ENCODE measurements at places on chromosomes 1 and 21.

- DNase-seq: peak; percentile 60
These were observed 326.5 kb upstream of the SGIP1 start for GRCh38 chr1:66207484-66207883.

- no peak for DNase-seq
These were observed 25.4 kb downstream of the IVNS1ABP start for GRCh38 chr1:185291652-185292051.

GRCh38 chr1:14136881-14137280 lies 436.9 kb downstream of the PRDM2 start:
- no peak for DNase-seq

DNA sequence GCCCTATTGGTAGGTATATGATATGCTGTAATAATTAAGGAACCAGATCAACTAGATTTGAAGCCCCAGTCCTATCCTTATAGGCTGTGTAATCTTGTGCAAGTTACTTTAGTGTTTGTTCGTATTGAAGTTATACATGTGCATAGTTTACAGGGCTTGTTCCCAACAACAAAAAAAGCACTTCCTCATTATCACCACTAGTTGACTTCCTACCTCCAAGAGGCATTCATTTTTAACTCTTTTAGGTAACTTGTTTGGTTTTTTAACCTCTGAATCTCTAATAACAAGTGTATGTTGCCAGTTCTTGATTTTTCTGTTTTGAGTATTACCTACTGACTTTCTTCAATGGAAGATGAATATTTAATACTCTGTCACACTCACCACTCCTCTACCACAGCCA lies 71.9 kb downstream of the ST3GAL3 start:
- DNase-seq: no peak

DNA sequence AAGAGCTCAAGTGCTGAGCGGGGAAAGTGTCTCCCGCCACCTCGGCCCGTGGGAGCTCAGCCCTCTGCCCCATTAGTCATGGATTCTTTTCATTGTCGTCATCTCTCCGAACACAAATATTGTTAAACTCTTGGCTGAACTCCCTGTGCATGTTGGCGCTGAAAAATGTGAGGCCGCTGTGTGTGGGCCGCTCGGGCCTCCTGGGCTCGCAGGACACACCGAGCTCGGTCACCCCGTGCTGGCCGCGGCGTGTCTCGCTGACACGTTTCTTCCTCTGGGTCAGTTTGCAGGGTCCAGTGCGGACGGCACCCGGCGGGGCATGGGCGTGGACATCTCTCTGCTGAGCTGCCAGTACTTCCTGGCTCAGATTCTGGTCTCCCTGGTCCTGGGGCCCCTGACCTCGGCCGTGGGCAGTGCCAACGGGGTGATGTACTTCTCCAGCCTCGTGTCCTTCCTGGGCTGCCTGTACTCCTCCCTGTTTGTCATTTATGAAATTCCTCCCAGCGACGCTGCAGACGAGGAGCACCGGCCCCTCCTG lies 25.6 kb downstream of the SLC45A1 start:
- DNase-seq: peak; percentile 97

DNA sequence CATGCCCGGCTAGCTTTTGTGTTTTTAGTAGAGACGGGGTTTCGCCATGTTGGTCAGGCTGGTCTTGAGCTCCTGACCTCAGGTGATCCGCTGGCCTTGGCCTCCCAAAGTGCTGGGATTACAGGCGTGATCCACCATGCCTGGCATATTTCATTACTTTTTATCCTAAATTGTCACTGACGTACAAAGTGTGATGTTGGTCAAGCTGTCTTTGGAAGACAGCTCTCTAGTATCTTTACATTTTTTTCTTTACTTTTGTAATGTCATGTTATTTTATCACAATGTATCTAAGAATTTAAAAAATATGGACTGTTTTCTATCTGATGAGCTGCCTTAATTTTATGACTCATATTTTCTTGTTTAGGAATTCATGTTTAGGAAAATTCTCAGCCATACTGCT lies 72.2 kb downstream of the SPATA17 start:
- DNase-seq: no peak

DNA sequence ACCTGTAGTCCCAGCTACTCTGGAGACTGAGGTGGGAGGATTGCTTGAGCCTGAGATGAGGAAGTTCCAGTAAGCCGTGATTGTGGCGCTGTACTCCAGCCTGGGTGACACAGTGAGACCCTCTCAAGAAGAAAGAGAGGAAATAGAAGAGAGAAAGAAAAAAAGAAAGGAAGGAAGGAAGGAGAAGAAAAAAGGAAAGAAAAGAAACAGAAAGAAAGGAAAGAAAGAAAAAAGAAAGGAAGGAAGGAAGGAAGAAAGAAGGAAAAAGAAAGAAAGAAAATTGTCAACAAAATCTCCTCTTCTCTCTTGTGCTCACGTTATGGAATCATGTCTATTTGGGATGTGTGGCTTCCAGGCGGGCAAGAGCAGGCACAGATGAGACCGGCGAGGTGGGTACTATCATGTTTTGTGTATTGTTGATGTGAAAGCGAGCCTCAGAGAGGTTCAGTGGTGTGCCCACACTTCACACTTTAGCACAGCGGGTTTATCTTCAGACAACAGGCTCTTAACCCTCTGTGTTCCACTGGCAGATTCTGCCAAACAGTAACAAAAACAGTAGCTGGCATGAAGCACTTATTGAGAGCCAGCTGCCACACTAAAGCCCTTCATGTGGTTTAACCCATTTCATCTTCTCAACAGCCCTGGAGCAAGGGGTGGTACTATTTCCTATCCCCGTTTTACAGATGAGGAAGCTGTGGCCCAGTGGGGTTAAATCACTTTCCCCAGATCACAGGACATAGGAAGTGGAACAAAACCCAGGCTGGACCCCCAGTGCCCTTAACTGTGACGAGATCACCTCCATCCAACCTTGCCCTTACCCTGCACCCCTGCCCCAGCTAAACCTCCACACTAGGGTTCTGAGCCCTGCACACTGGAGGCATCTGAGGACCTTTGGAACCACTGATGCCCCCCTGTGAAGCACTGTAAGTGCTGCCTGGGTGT lies 94.7 kb upstream of the TARDBP start:
- DNase-seq: no peak

GRCh38 chr1:233252441-233252840 lies 43.1 kb downstream of the PCNX2 start:
- DNase-seq: peak; percentile 33

DNA sequence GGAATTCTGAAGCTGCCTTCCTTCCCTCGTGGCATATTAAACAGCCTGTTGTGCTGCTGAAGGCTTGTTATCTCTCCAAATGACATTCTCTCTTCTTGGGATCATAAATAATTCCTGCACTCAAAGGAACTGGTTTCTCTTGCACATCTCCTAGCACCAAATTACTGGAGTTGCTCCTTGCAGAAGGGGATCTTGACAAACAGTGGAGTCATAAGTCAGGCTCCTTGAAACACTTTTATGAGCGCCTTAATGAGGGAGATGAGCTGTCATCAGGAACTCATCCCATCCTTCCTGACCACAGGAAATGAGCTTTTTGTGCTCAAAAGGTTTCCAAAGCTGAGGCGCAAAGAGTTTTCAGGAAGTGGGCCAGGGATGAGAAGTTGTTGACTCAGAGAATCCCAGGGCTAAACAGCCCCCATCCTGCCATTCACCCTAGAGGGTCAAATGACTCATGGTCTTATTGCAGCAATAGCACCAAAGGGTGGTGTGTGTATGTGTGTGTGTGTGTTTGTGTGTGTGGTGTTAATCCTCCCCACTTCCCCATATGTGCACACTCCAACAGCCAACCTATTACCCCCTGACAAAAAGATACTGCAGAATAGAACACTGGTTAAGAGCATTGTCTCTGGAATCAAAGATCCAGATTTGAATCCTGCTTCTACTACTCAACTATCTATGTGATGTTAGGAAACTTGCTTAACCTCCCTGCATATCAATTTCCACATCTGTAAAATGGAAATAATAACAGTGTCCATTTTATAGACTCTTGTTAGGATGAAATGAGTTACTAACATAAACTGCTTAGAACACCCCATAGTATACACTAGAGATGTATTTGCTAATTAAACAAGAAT lies 2.8 kb upstream of the PHC2 start:
- peak; percentile 98 for DNase-seq

DNA sequence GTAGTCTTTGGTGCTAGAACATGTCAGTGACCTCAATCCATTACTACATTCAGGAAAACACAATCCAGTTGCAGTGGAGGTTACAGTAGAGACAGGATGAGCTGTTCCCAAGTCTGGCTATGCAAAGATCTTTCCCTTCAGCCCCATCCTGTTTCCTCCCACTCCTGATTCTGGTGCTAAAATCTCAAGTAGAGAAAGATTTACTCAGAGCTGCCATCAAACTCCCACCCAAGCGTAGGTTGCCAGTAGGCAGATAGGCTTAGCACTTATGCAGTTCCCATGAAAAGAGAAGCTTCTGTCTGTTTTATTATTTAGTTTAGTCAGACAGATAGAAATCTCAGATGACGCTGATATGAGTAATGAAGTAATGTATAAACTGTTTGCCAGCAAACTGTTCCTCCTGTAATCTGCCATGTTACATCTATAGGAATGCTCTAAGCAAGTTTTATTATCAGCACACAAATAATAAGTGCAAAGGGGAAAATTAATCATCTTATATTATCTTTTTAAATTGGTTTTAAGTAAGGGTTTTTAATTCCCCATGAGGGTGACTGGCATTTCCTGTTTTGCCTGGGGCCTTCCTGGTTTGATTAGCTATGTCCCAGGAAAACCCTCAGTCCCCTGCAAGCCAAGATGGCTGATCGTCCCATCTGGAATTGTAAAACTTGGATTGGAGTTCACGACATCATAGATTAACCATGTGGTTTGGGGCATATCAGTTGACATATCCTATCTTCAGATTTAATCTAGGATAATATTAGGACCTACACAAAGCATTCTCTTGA lies 188.3 kb upstream of the PALMD start:
- DNase-seq: peak; percentile 79

GRCh38 chr1:29279951-29280391 lies 43.6 kb downstream of the PTPRU start:
- DNase-seq: no peak

GRCh38 chr21:29676395-29676794 lies 263.4 kb downstream of the GRIK1 start:
- DNase-seq: no peak

- DNase-seq: no peak
These were observed 114.7 kb downstream of the NEK7 start for GRCh38 chr1:198271467-198271866.

DNA sequence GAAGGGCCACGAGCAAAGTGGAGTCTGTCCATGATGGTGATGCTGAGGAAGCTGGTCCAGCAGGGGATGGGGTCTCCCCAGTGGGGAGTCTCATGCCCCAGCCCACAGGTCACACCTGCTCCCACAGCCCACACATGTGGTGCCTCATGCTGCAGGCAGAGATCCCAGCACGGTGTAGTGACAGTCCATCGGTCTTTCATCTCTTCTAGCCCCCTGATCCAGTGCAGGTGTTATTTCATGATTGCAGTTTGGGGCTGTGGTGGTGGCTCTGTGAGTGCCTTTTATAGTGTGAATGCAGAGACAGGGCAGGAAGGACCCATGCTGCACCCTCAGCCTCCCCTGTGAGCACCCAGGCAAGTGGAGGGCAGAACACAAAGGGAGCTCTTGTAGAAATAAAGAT lies 45.0 kb downstream of the UBASH3A start:
- no peak for DNase-seq

DNA sequence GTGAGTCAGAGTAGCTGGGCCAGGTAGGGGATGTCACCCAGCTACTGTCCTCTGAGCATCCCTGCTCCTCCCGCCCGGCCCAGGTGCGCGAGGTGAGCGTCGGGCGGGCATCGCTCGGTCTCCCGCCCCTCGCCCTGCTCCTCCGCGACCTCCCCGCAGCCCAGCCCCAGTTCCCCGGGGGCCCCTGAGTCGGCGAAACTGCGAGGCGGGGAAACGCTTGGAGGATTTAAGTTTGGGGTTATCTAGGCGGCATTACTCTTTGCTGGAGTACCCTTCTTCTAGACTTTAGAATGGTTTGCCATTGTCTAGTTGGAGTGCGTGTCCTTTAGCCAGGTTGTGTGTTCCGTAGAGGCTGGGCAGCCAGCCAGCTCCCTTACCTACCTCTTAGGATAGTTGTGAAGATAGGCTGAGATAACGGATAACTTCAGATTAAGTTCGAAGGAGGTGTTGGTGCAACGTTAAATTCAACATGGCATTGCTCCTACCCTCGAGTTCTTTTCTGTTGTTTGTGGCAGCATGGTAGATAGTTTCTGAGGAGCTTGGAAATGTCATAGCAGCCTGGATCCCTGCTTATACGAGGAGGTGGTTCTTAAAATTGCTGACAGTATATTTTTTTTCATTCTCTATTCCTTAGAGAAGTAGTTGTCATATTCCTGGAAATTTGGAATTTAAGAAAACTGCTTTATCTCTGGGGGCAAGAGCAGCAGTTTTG lies 697 bp downstream of the AGO3 start:
- no peak for DNase-seq

DNA sequence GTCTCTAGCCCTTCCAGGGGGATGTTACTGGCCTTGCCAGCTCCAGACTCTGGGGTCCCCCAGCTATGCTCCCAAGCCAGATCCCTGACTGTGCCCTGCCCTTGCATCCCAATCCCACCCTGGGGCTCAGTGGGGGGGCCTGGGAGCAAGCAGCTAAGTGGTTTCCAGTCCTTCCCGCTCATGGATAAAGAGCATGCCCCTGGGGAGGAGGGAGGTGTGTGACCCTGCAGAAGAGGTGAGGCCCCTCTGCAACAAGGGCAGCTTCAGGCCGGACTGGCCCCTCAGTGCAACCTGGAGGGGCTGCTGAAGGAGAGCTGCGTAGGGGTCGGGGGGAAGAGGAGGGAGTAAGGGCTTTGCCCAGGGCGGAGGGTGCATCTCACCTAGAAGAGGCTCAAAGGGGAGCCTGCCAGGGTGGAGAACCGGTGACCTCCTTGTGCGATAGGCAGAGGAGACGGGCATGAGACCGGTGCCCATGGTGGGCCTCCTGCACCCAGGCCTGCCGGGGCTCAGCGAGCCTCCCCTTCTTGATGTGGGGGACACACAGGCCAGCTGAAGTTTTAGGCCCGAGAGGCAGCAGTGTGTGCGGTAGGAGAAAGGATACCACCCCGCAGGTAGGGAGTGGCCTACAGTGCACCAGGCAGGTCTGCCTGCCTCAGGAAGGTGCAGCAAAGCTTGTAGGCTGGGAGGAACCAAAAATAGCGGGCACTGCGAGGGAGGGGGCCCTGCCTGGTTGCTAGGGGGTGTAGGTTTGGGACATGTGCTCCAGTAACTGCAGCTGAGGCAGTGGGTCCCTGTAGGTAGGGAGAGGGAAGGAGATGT lies 3.1 kb downstream of the OBSCN start:
- no peak for DNase-seq

- peak; percentile 80 for DNase-seq
These were observed 53.5 kb upstream of the CNTN2 start for GRCh38 chr1:204989266-204990058.

- DNase-seq: peak; percentile 79
These were observed 123.9 kb upstream of the PPP2R5A start for GRCh38 chr1:212161231-212161781.

GRCh38 chr1:192858456-192858855 lies 49.6 kb downstream of the RGS2 start:
- no peak for DNase-seq

GRCh38 chr1:165014753-165015152 lies 341.8 kb downstream of the LMX1A start:
- DNase-seq: no peak

- DNase-seq: no peak
These were observed 12.9 kb downstream of the C8A start for GRCh38 chr1:56867491-56867890.

All from cardiac fibroblast (primary cell).